NCI-H1092 (cell line): ENCODE measurements at places on chromosomes 12 and 14.

DNA sequence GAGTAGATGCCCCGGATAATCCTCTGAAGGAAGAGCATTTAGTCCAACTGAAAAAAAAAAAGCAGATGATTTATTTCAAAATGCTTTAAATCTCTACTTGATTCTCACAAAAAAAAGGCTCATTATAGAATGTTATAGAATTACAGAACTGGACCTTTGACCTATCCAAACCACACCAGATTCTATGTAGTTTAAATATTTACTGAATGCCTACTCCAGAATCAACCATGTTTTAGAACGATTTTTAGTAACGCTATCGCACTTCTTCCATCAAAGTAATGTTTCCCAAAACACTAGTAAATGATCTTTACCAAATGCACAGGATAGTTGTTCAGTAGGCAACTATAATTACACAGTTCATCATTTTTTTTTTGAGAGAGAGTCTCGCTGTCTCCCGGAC is 2.6 kb downstream of the RPS29 start:
- no peak for DNase-seq

- DNase-seq: no peak
These were observed 278.2 kb upstream of the SLC16A7 start for GRCh38 chr12:59317598-59317997.

DNA sequence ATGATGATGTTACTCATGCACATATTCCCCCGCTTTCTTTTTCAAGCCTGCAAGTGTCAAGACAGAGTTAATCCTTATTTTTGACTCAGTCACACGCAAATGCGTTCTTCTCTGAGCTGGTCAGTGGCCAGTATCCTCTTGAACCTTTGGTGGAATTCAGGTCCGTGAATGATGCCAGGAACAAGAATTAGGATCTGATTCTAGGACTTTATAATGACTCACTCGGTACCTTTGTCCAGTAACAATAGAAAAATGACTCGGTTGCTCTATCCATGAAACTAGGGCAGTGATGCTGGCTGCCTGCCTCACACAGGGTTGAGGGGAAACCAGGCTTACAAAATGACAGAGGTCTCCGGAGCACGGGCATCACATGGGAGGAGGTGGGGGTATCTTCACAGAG is 185.8 kb upstream of the NUDT4 start:
- no peak for DNase-seq

DNA sequence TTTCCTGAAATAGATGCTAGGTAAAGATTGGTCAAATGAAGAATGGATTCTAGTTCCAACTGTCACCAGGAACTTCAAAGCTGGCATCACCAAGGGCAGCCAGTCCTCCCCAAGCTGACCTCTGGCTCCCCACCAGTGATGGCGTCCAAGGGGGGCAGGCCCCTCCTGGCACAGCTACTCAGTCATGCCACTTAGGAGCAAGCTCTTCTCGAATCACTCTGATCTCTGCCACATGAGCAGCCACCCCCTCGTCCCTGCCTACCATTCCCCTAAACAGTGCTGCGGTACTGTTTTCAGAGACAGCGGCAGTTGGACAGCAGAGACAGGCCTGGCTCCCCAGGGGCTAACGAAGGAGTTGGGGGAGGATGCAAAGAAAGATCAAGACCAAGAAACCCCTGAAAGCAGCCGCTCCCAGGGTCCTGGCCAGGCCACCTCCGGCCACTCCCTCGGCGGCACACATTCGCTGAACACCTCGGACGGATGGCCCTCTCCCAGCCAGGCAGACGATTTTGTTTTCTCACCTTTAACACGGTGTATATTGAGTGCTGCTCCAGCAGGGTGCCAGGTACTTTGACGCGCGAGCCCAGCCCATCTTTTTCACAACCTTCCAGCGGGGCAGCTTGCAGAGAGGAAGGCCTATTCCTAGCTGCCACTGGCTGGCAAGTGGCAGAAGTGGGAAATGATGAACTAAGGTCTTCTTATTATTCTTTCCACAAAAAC is 47.4 kb downstream of the ARL6IP4 start:
- DNase-seq: no peak

- no peak for DNase-seq
These were observed 5.4 kb upstream of the IPO8 start for GRCh38 chr12:30701056-30701455.

DNA sequence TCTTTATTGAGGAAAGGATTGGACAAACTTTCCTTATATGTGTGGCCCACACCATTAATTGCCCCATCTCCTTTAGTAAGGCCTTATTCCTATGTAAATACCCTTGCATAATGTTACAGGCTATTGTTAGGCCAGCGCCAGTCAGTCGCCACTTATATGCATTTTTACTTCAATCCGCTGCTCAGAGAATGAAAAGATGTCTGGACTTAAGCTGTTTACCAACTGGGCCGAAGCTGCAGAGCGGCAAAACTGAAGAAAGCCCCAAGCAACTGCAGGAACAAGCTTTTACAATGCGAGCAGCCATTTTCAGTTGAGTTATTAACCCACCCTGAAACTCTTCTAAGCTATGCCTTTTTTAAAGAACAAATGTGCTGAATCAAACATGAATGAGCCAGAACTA is 92.1 kb upstream of the OTX2 start:
- DNase-seq: no peak

DNA sequence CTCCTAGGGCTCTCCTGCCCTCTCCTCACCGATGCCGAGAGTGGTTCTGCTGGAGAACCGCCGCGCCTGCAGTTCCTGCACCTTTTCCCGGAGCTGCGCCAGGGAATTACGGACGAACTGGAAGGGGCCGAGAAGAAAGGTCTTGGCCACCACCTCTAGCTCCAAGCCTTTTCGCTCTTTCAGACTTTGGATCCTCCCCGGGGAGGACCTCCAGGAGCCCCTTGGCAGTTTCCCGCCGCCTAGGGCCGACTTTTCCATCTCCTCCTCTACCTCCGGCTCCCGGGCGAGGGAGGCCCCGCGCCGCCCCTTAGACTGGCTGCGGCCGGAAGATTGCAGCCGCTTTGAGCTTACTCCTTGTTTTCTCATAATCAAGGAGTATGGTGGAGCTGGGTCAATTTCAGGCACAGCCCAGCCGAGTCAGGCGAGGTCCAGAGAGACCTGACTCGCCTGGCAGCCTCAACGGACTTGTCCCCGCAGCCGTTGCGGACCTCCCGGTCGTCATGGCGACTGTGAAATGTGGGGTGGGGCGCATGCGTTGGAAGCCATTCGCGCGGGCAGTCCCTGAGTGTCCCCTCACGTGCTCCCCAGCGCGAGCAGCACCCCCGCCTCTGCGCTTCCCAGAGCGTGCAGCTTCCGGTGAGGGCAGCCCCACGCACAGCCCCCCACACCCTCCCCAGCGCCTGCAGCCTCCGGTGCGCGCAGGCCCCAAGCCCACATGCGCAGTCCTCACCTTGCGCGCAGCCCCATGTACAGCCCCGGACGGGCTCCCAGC is at the start of gene DPY19L2:
Gene DPY19L2 (minus strand): TSS at position 466 of the 772 bp plus-strand sequence. CDS start 100 bp downstream, at position 366.
- DNase-seq: peak; percentile 87

DNA sequence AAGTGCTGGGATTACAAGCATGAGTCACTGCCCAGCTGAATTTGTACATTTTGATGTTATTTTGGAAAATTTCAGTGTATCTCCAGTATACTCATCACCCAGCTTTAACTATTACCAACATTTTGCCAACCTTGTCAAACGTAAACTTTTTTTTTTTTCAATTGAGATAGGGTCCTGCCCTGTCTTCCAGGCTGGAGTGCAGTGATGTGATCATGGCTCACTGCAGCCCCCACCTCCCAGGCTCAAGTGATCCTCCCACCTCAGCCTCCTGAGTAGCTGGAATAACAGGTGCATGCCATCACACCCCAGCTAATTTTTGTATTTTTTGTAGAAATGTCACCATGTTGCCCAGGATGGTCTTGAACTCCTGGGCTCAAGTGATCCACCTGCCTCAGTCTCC is 29.2 kb downstream of the MDM2 start:
- no peak for DNase-seq

DNA sequence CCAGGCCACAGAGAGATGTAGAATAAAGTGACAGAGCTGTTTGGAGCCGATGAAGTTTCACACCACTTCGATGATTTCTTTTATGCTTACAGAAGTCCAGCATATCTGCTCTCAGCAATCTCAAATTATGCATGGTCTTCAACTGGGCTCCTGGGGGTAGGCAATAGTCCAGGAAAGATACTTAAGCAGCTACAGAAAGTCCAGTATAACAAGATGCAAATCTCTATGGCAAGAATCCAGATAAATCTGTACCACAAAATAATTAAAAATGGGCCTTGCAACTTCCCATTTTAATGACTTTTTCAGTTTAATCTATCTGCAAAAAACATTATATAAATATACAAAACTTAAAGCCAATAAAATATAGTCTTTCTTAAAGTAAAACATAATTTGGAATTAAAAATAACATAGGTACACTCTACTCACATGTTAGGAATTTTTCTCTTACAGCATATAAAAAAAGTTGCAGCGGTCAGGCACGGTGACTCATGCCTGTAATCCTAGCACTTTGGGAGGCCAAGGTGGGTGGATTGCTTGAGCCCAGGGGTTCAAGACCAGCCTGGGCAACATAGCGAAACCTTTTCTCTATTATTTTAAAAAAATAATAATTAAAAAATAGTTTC is 20.5 kb upstream of the RAD51AP1 start:
- DNase-seq: no peak

GRCh38 chr12:116156614-116157013 is 120.9 kb downstream of the MED13L start:
- no peak for DNase-seq

DNA sequence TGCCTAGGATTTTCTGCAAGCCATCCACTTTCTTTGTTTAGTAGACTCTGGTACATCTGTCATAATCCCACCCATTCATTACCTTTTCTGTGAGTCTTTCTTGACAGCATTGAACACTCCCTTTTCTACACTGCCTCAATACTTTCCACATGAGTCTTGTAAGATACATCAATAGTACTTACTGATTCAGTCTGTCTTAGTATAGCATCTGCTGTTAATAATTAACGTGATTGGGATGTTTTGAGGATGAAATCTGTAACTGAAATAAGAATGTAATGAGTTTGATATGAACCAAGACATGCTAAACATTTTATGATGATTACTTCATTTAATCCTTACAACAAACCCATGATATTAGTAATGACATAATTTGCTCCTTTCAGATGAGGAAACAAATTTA is 196.2 kb upstream of the FOXG1 start:
- no peak for DNase-seq

- no peak for DNase-seq
These were observed 23.2 kb downstream of the ZFYVE1 start for GRCh38 chr14:73003681-73004080.

DNA sequence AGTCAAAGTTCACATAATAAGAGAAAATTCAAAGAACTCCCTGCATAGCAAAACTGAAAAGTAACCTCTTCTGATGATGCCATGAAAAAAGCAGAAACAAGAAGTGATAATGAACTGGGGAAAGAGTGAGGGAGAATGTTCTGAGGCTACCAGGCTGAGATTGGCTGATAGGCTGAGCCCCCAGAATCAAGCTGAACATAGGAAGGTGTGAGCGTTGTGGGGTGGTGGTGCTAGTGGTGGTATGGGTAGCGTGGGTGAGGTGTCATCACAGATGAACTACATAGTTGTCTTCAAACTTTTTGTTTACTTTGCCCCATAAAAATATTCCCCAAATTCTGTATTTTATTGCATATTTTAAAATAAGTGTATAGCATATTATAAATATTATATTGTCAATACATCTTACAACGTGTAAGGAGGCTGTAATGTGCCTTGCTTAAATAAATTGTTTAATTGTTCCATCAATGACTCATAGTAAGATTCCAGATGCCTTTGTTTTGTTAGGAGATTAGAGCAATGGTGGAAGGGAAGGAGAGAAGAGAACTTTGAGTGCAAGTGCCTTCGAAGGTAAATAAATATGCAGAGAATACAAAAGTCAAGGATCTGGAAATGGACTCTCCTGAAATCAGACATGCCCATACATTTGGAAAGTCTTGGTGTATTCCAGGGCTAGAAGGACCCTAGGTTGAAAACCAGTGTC is 15.8 kb upstream of the CFAP54 start:
- DNase-seq: no peak

- no peak for DNase-seq
These were observed 46.3 kb downstream of the PTCSC3 start for GRCh38 chr14:36130186-36130585.

DNA sequence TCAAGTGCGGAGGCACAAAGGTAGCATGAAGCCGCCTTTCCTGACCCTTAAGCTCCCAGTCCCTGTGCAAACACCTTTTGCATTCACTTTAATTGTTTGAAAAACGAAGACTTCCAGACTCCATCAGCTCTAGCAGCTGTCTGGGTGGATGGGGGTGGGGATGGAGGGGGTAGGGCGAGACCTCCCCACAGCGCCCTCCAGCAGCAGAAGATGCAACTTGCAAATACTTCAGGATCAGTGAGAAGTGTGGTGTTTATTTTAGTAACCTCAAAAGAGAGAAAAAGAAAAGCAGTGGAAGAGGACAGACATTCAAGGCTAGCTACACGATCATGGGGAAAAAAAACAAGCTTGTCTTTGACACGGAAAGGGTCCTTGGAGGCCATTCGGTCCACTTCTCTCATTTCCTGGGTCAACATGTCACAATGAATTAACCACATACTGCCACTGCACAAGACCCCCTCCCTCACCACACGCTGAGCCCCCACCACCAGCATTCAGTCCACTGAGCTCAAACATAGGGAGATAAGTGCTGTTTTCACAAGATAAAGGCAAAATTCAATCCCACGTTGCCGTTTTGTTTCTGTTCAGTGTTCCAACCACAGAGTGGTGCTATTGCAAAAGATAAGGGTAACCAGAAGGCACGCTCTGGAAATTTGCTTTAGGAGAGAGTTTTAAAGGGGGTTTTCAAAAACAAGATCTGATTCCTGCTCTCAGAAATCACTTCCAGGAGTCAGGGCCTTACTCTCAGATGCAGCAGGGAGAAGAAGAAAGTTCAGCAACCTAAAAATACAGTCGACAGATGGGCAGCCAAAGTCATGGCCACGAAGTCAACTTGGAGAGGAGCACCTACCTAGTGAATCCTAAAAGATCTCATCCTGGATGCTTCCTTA is 3.3 kb upstream of the NTF3 start:
- DNase-seq: peak; percentile 40

DNA sequence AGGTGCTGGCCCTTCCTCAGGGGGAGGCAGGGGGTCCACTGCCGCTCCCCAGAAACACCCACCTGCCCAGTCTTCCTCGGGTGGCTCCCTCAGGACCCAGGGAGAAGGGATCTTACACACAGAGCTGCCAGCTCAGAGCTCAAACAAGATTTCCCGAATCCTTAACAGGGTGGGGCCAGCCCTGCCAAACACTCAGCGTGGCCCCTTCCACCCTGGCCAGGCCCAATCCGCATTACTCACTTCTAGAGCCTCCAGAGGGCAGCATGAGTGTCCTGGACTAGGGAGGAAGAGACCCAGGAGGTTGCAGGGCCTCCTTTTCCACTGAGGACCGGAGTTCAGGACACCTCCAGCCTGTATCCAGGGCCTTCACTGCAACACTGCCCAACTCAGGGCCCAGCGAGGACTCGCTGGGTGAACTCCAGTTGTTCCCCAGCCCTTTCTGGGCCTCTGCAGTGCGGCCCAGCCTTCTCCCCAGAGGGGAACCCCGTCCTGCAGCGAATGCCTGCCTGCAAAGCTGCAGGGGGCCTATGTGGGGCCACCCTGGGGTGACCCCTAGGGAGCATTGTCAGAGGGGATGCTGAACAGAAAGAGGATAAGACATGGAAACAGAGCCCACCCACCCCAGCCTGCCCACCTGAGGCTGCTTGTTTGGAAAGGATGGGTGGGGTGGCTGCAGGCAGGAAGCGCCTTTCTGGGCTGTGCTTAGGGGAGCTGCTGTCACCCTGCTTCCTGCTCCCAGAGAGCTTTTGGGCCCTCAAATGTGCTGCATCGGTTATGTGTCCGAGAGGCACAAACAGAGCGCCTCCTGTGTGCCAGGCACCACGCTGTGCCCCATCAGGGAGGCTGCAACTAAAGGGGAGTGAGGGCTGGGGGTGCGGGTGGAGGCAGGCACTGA is 43.8 kb downstream of the CCNK start:
- DNase-seq: no peak
